ENCODE measurements at places on chromosomes 4 and X. TPM values are rescaled to one million over a fixed set of nuclear protein-coding genes. Genes with fewer than 3 reads are reported as not detected.
A peak's percentile ranks its signal among the peaks of the same experiment; 100 is the strongest.

DNA sequence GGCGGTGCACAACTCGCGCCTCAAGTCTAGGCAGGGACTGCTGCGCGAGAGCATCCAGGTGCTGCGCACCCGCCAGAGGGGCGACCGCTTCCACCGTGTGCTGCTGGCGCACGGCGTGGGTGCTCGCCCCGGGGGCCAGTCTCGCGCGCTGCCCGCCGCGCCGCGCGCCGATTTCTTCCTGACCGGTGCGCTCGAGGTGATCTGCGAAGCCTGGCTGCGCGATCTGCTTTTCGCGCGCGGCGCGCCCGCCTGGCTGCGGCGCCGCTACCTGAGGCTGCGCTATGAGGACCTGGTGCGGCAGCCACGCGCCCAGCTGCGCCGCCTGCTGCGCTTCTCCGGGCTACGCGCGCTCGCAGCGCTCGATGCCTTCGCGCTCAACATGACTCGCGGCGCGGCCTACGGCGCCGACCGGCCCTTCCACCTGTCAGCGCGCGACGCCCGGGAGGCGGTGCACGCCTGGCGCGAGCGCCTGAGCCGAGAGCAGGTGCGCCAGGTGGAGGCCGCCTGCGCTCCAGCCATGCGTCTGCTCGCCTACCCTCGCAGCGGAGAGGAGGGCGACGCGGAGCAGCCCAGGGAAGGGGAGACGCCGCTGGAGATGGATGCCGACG is 1.3 kb downstream of the CHST7 start:
- peak overlapping the region; percentile 48 for H3K4me3 ChIP-seq
- no peak for DNase-seq
- H3K4me1 ChIP-seq, result no peaks in the 10 kb centered on the region
- H3K27ac ChIP-seq, result no peak overlapping the region
- H3K27me3 ChIP-seq, result no peaks in the 10 kb centered on the region

GRCh38 chr4:158622251-158622650 is 49.4 kb downstream of the C4orf46 start:
- DNase-seq, result no peak
- H3K4me3 ChIP-seq, result no peak overlapping the region
- no peaks in the 10 kb centered on the region for H3K4me1 ChIP-seq
- no peaks in the 10 kb centered on the region for H3K36me3 ChIP-seq
- H3K27ac ChIP-seq, result no peak overlapping the region

GRCh38 chr4:24763631-24764297 is 31.6 kb upstream of the SOD3 start:
- H3K36me3 ChIP-seq, result no peaks in the 10 kb centered on the region
- no peaks in the 10 kb centered on the region for H3K27me3 ChIP-seq
- no peak for DNase-seq
- no peaks in the 10 kb centered on the region for H3K4me1 ChIP-seq

AFP gene
- total RNA-seq, result not detected

NXF3 gene
- 63.5 TPM for total RNA-seq
